ENCODE measurements at places on chromosomes 16 and 17. TPM values are rescaled to one million over a fixed set of nuclear protein-coding genes. Genes with fewer than 3 reads are reported as not detected.

MARVELD3 gene
- total RNA-seq, result 0.51 TPM

LRRC46 gene
- under 0.01 TPM for total RNA-seq

DNA sequence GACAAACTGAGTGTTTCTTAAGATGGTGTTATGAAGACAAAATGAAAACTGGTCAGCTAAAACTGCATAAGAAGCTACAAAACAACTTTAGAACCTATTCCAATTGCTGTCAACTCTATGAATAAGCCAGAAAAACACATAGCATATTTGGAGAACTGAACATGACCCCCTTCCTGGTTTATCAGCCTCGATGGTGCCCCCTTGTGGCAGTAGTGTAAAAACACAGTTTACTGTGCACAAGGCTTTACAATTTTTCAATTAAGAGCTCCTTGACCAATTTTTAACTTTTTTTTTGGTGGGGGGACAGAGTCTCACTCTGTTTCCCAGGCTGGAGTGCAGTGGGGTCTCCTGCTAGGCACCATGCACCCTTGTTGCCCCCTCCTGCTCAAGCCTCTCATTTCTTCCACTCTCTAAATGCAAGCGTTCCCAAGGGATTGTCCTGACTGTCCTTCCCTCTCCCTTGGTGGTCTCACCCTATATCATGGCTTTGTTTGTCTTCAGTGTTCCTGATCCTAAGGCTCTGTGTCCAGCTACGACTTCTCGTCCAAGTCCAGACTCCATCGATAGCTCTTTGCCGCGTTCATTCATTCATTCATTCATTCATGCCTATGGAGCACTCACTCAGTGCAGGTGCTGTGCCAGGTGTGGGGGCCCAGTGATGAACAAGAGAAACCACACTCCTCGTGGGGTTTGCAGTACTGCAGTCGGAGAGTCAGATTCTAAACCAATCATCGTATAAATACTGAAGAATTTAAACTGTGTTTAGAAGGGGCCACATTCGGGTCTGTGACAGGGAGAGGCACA lies 7.5 kb downstream of the EIF1 start:
- peak; percentile 55 for DNase-seq

- no peak for DNase-seq
These were observed 114.8 kb upstream of the C16orf82 start for GRCh38 chr16:26951950-26952349.

COPS3 gene
- total RNA-seq, result 80.4 TPM

- no peak for DNase-seq
These were observed 25.7 kb downstream of the CMTM4 start for GRCh38 chr16:66670691-66671388.

- no peak for DNase-seq
These were observed 11.7 kb downstream of the SMPD3 start for GRCh38 chr16:68436581-68436980.

GRCh38 chr16:14070877-14071575 lies at the start of gene MRTFB:
Gene MRTFB, plus strand, starts transcription at chr16:14071319. Its CDS starts 69,288 bp downstream, at chr16:14140607.
- peak; percentile 6 for DNase-seq

- no peak for DNase-seq
These were observed 215.8 kb downstream of the CDH8 start for GRCh38 chr16:61820398-61820797.

GRCh38 chr17:79679631-79680317 lies 51.0 kb upstream of the ENPP7 start:
- no peak for DNase-seq

GRCh38 chr16:88144028-88144511 lies 192.8 kb downstream of the BANP start:
- DNase-seq, result peak; percentile 11

All from dermis microvascular lymphatic vessel endothelial cell (primary cell).